Stimulated activated CD8-positive, alpha-beta memory T cell treated with anti-CD3 and anti-CD28 coated beads, Interleukin-4, amount 100 ng/mL, for 1 hour (primary cell): ENCODE measurements at places on chromosomes 7 and 10.

GRCh38 chr7:24328050-24328449, 44.1 kb downstream of the NPY start:
- no peak for DNase-seq

GRCh38 chr7:150665896-150666295, 19.6 kb upstream of the GIMAP2 start:
- no peak for DNase-seq

GRCh38 chr10:31774928-31775650, 153.5 kb downstream of the ARHGAP12 start:
- DNase-seq: no peak

- no peak for DNase-seq
These were observed 2.3 kb downstream of the FBXO24 start for GRCh38 chr7:100588438-100588837.

- DNase-seq: no peak
These were observed 74.8 kb downstream of the FAM185A start for GRCh38 chr7:102823390-102824119.

- no peak for DNase-seq
These were observed 85.5 kb upstream of the LRRC4 start for GRCh38 chr7:128116740-128117139.

DNA sequence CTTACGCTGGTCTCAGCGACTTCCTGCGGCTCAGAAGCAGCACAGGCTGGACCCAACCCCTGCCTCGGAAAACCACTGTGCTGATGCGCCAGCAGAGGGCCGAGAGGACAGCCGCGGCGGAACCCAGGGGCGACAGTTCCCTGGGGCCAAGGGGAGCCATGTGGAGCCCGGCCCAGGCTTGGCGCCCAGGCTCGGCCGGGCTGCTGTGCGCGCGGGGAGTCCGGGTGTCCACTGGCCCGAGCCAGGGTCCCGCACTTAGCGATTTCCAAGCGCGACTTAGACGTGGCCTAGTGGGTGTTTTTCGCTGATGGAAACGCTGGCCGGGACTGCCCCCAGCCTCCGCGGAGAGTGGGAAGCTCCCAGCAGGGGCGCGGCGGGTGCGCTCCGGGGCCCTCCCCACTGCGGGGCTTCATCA, 18.6 kb upstream of the ZNF32 start:
- no peak for DNase-seq

DNA sequence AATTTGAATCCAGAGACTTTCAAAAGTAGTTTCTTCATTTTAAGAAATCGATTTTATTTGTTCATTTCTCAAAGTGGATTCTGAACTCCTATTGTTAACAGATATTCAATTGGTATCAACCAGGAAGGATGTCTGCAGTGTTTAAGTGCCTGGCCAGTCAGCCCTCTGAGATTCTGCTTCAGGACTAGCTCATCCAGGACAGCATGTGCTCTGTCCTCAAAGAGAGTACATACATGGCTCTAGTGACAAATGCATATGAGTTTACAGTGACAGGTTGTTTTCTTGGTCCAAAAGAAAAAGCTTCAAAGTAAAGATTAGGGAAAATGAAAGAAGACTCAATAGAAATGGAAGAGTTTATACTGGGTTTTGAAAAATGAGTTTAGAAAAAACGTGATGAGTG, 8.4 kb upstream of the PTN start:
- no peak for DNase-seq

DNA sequence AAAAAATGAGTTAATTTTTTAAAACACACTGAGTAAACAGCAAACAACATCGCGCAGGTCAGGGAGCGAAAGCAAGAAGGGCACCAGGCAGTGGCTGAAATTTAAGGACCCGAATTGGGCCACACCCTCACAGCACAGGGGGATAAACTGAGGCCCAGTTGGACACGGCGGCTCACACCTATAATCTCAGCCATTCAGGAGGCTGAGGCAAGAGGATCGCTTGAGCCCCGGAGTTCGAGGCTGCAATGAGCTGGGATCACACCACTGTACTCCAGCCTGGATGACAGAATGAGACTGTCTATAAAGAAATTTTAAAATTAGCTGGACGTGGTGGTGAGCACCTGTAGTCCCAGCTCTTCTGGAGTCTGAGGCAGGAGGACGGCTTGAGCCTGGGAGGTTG, 69.6 kb downstream of the PDGFA start:
- DNase-seq: no peak

DNA sequence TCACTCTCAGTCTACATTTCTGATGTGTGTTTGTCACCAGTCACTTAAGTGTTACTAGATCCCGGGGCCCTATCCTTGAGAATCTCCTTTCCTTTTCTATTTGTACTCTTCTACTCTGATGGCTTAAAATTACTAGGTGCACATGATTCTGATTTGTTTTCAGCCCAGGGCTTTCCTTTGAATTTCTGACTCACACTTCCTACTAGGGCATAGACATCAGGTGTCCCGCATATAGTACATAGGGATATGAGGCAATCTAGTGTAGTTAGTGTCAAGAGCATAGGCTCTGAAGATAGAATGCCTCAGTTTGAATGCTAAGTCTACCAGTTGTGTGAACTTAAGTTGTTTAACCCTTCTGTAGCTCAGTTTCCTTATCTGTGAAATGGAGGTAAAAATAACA, 49.4 kb upstream of the LRRN3 start:
- no peak for DNase-seq

GRCh38 chr7:103771294-103771693, 218.2 kb downstream of the RELN start:
- no peak for DNase-seq

GRCh38 chr10:47088656-47089354, 177.6 kb downstream of the PTPN20 start:
- DNase-seq: no peak

DNA sequence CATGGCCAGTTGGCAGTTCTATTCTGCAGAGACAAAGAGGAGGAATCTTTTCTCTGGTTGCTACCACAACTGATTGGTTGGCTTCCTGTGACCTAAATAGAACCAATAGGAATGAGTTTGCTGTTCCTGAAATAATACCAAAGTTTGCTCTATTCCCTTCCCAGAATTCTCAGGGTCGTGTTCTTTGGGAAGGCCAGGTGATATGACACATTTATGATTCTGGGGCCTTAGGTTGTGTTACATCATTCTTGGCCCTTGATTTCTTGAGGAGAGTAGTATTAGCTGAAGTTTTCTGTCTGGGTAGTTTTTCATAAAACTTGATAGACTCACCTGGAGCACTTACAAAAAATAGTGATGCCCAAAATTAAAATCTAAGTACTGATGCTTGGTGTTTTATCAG, 171.9 kb downstream of the LRRC4 start:
- DNase-seq: no peak

GRCh38 chr10:114626841-114627240, 31.2 kb downstream of the ABLIM1 start:
- no peak for DNase-seq

GRCh38 chr10:126041117-126041516, 144.8 kb downstream of the FANK1 start:
- no peak for DNase-seq

DNA sequence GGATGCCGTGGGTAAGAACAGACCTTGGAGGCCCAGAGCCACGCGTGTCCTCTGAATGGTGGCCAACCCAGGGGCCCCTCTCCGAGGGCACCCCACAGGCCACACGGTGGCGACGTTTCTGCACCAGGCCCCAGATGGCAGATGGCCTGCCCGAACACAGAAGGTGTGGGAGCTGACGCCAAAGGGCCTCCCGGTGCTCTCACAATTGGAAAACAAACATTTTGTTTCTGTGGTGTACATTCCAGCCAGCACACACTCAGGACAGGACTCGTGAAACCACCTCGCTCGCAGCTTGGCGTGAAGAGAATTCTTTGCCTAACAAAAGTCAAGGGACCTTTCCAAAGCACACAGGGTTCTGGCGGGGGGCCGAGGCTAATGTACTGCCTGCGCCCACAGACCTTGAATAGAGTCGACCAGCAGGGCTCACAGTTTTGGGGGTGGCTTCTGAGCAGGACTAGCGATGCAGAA, 112.1 kb downstream of the FAM53B start:
- no peak for DNase-seq

- DNase-seq: no peak
These were observed 559 bp downstream of the KCNMA1 start for GRCh38 chr10:77636967-77637531.

DNA sequence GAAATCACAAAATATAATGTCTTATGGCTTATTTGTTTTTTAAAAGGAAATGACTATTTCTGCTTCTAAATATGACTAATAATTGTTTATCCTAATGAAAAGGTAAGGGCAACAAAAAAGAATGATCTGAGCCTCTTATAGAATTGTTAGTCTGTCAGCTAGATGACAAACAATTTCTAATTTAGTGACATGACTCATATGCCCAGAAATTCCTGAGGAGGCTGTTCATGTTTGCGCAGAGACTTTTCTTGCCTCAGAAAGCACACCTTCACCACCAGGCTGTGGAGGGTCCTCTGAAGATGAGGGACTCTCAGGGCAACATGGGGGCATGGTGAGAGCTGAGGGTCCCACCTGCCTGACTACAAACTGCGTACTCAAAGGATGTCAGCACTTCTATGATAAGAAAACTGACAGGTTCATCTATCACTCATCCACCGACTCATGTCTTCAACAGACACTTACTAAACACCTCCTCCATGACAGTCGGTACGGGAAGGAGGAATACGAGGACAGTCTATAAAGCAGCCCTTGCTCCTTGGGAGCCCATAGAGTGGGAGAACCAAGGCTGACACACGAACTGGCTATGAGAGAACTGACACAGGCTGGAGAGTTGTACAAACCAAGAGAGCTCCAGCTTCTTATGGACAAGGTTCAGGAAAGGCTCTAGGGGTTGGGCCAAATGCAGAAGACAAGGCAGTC, 102.0 kb downstream of the PKD1L1 start:
- no peak for DNase-seq

GRCh38 chr7:57775396-57776088, 325.6 kb downstream of the ZNF716 start:
- no peak for DNase-seq

GRCh38 chr10:23171232-23171876, 20.8 kb upstream of the PTF1A start:
- DNase-seq: no peak

GRCh38 chr7:137757146-137757925, 89.4 kb downstream of the DGKI start:
- DNase-seq: no peak

DNA sequence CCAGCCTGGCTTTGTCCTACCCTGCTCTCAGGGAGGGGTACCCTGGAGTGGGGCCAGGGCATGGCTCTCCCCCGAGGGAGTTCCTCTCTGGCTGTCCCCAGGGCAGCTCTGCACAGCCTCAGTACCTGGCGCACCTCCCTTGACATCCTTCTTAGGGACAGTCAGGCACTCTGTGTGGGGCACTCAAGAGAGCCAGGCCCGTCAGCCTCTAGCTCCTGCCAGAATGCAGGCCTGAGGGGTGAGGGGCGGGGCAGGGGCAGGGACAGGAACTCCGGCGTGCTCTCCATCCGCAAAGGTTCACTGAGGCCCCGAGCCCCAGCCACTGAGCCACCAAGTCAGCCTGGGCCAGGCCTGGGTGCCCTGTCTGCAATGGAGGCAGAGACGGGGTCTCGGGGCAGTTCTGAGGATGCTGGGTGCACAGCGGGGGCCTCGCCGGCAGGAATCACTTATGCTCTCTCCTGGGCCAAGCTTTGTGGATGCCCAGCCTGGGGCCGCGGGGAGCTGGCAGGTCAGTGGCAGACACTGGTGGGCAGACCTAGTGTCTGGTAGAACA, 10.1 kb downstream of the LIMK1 start:
- DNase-seq: no peak

- DNase-seq: no peak
These were observed 96.0 kb upstream of the TMEM168 start for GRCh38 chr7:112886208-112886607.
